ENCODE measurements at places on chromosomes 4 and X.
A peak's percentile ranks its signal among the peaks of the same experiment; 100 is the strongest.

- no peak for DNase-seq
Measured at GRCh38 chrX:44904542-44905115, 31.6 kb downstream of the KDM6A start.

DNA sequence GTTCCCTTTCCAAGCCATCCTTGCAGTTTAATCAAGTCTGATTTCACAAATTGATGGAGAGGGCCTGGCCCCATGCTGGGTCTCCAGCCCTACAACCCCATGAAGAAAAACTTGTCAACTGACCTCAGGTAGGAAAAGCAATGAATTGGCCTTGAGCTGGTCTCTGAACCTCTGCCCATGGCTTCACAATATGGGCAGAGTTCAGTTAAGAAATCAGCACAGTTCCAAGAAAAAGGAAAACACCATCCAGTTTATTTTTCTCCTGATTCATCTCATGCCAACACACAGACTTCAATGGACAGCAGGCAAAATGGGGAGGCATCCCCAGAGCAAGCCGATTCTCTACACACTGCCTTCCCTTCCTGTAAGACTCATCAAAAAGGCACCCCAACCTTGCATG lies 3.3 kb downstream of the RIPPLY1 start:
- no peak for DNase-seq

DNA sequence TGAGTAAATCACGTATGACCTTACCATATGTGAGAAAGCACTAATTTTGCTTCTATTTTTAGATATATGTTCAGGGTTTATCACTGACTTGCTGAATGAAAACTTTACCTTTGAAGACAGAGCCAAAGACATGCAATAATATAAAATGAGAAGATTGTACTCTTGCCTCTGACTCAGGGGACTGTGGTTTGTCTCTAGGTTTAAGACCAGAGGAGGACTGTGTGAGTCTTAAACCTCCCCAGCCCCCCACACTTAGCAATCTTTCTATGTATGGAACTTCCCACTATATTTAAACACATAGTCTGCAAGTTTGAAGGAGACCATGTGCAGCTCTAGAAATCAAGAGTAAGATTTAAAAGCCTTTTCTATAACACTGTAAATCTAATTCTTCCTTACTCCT lies 368.7 kb upstream of the FAM241A start:
- DNase-seq: peak; percentile 72

DNA sequence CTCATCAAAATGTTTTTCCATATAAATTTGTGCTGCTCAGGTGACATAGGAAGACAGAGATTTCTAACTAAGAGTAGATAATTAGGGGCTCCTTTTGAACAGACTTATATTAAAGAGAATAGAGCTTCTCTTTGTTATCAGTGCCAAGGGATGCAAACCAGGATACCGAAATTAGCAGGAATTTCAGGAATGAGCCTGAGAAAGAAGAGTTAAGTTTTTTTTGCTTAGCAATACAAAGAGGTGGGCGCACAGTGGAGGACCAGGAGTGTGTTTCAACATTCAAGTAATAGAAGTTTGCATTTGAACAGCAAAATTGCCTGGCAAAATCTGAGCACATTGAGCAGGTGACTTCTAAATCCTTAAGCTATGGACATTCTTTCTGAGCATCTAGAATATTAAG lies 541.3 kb downstream of the GBA3 start:
- no peak for DNase-seq

DNA sequence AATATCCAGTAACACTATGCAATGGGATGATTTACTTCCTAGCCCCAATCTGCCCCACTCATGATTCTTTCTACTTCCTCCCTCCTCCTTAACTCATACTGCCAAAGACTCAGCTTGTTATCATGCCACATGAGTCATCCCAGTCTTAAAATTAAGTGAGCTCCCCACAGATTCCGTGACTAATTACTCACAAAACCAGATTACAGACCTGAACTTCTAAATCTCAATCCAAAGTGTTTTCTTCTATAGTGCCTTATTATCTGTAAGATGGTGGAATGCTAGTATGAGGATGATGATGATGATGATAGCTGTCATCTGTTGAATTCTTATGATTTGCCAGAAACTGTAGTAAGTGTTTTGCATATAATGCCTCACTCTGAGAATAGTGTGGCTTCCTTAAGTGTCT lies 27.7 kb upstream of the GPC3 start:
- DNase-seq: peak; percentile 30

DNA sequence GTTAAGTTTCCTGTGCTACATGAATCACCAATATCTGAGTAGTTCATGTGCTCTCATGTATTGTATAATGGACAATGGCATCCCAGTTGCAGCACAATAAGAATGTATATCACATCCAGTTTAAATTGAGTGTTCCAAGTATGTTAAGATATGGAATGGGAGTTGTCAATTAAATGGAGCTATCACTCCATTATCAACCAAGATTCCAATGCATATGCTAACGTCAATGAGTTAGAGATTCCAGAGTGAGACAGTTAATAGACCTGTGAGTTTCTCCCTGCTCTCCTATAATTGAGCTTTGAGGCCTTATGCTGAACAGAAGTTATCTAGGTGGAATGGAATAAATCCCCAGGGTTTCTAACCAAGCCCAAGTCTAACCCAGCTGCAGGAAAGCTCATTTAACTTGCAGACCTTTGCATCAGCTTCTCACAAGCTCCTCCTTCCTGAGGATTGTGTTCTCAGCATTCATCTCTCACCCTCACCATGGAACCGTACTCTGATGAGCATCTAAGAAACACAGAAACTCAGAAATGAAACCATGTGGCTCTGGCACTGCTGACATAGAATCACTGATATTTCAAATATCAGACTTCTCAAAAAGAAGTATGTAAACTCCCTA lies 84.8 kb downstream of the TIGD2 start:
- no peak for DNase-seq

DNA sequence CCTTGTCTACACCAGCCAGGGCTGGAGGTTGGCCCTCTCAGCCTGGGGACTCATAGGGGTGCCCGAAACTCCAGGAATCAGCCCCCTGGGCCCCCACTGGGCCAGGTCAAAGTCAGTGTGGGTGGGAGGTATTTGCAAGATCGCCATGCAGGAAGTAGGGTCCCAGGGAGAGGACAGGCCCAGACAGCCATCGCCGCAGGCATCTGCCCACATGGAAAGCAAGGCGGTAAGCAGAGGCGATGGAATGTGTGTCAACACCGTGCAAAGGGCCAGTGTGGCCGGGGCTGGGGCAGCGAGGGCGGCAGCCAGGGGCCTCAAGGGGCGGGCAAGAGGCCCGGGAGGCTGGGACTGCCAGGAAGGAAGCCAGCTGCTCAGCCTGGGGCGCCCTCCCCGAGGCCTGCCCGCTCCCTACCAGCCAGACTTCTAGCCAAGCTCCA lies 19.3 kb upstream of the DUSP9 start:
- no peak for DNase-seq

DNA sequence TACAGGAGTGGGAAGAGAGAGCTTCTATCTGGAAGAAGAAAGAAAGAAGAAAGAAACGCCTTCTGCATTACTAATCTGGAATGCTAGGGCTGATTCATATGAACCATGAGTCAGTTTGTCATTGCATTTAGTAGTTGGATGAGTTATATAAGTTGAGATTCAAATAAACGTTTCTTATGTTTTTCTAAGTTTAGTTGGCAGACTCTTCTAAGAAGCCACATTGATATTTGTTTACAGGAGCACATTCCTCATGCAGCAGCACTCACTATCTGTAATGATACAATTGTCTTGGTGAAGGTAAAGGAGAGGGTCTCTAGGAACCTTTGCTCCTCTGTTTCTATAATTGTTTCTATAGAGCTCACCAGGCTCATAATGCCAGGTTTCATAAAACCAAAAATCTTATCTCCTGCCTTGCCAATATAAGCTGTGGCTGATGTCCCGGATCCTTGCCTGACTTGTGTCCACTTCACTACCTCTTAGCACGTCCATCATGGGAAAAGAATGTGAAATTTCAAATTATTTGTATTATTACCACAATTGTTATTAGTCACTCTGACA lies 39.5 kb downstream of the HOPX start:
- peak; percentile 93 for DNase-seq

DNA sequence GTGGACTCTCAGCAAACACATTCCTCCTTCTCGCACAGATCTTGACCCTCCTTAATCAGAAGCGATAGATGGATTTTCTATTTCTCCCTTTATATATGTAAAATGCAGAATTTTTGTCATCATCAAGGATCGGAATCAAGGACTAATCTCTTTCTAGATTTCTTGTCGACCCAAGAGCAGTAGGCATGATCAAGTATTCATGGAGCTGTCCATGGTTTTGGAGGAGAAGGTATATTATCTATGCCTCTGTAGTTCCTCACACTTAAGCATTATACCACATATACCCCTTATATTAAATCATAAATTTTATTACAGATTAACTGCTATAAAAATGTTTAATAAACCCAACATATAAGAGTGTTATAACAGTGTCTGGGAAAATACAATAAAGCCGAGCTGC lies 886.8 kb downstream of the NLGN4X start:
- no peak for DNase-seq

GRCh38 chr4:176587920-176588319 lies 204.8 kb downstream of the VEGFC start:
- peak; percentile 99 for DNase-seq

- DNase-seq: peak; percentile 60
Measured at GRCh38 chrX:153763989-153764755, at the start of gene PLXNB3. Gene PLXNB3, plus strand, starts transcription at chrX:153764249. Its CDS starts 1,287 bp downstream, at chrX:153765536.

DNA sequence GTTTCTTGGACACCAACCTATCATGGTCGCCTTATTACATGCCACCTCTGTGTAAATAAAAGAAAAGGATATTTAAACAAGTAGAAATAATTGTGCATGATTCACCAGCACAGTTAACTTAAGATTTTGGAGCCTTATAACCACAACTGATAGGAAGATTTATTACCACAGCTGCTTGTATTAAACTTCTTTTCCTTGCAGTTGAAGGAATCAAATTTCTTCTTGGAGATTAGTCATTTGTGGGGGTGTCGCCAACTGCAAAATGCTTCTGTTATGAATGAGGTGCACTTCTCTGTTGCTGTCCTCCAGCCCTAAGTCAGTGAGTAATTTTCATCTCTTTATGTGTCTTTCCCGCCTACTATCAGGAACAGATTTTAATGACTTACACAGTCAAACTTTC lies 73.3 kb downstream of the OR13H1 start:
- DNase-seq: peak; percentile 3

- DNase-seq: no peak
Measured at GRCh38 chrX:150775569-150776350, 82.6 kb downstream of the MTMR1 start.

GRCh38 chr4:155114790-155115189 lies 93.6 kb upstream of the NPY2R start:
- DNase-seq: no peak

DNA sequence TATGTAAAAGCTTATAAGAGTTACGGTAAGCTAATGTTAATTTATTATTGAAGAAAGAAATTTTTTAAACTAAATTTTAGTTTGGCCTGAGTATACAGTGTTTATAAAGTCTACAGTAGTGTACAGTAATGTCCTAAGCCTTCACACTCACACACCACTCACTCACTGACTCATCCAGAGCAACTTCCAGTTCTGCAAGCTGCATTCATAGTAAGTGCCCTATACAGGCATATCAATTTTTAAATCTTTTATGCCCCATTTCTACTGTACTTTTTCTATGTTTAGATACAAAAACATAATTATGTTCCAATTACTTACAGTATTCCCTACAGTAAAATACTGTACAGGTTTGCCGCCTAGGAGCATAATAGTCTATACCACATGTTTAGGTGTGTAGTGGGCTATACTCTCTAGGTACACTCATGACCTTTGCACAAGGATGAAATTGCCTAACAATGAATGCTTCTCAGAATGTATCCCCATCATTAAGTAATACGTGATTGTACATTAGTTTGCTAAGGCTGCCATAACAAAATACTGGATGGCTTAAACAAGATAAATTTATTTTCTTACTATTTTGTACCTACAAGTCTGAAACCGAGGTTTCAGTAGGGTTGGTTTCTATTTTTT lies 333.8 kb upstream of the PCDH7 start:
- DNase-seq: peak; percentile 55

GRCh38 chrX:22063284-22063683 lies 31.2 kb downstream of the PHEX start:
- no peak for DNase-seq

- DNase-seq: peak; percentile 34
Measured at GRCh38 chr4:124768596-124769365, 56.2 kb upstream of the ANKRD50 start.

GRCh38 chr4:153747406-153747955 lies 12.3 kb downstream of the RNF175 start:
- peak; percentile 28 for DNase-seq

DNA sequence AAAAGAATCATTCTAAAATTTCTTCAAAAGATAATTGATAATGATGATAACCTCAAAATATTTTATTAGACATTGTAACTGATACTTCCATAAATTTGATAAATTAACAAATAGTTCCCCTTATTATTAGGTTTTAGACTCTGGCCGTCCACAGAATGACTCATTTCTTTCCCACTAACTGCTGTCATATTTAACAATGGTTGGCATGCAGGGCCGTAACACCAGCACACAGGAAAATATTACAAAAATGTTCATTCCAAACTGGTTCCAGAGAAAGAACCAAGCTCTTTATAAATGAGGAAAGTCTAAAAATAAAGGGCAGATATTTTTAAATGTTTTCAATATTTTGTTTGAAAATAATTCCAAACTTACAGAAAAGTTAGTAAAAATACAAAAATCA lies 28.2 kb downstream of the WDFY3 start:
- DNase-seq: peak; percentile 69

GRCh38 chr4:134260126-134260525 lies 58.5 kb upstream of the PABPC4L start:
- DNase-seq: no peak

GRCh38 chrX:102832661-102833060 lies 104.4 kb upstream of the RAB40AL start:
- peak; percentile 79 for DNase-seq

DNA sequence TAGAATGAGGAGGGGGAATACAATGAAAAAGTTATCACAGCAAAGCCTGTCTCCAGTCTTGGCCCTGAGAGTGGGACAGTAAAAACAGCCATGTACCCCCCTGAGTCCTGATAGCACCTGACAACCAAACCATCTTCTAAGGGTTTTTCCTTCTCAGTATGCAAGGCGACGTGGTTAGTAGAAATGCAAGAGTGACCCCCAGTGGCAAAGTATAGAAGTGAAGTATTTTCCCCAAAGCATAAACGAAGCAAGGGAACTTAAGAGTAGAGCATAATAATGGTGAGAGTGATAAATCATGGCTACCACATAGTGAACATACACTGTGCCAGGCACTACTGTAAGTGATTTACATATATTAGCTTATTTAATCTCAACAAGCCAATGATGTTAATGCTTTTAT lies 52.8 kb downstream of the FAM47C start:
- peak; percentile 41 for DNase-seq

- no peak for DNase-seq
Measured at GRCh38 chr4:149555799-149556198, 259.8 kb downstream of the IQCM start.

Measured in amniotic epithelial cell (primary cell).